HCT116 (cell line): ENCODE measurements at places on chromosomes 13 and 19.

GRCh38 chr19:16446724-16447368 is 24.9 kb downstream of the EPS15L1 start:
- no peak for DNase-seq

DNA sequence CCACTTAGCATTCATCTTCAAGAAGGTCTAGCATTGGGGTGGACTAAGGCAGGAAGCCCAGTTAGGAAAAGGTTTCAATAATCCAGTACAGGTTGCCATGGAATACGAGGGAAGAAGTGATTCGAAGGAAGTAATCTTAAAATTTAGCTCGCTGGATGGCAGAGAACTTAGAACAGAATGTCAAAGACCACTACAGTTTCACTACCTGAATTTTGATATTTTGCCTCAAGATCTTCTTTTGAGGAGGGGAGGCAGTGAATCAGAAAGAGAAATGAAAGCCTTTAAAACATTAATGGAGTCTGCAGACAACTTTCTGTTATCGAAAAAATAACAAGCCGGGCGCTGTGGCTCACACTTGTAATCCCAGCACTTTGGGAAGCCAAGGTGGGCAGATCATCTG is 7.0 kb upstream of the RAB8A start:
- DNase-seq, result no peak

GRCh38 chr19:13844130-13844631 is 32.8 kb upstream of the NANOS3 start:
- DNase-seq, result no peak

DNA sequence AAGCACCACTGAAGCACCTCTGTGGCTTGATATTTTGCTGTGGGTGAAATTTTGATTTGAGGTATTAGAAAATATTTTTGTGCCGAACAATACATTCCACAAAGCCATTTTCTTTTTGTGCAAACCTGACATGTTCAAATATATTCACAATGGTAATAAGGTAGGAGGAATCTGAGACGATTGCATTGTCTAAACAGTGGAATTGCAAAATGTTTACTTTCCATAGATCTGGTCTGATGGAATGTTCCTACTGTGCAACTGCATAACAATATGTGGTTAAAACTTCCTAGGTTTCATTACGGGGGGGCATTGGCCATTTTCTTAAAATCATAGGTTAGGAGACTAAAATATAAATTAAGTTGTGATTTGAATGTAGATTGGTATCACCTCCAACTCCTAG is 42.7 kb upstream of the AKAP11 start:
- no peak for DNase-seq

DNA sequence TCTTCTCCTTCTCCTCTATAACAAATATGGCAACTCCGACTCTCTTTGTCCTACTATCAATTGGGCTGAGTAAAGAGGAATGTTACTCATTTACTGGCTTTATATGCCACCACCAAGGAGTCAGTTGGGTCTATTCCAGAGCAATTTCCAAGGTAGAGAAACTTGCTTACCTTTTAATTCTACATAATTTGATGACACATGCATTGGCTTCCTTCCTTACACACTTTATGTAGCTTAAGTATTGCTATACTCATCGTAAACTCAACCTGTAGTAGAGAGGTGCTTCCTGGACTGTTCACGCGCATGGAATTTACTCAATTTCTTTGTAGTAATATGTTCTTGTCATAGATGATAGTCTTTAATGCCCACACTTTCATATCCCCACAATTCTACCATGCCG is 160.7 kb downstream of the LMO7 start:
- no peak for DNase-seq

DNA sequence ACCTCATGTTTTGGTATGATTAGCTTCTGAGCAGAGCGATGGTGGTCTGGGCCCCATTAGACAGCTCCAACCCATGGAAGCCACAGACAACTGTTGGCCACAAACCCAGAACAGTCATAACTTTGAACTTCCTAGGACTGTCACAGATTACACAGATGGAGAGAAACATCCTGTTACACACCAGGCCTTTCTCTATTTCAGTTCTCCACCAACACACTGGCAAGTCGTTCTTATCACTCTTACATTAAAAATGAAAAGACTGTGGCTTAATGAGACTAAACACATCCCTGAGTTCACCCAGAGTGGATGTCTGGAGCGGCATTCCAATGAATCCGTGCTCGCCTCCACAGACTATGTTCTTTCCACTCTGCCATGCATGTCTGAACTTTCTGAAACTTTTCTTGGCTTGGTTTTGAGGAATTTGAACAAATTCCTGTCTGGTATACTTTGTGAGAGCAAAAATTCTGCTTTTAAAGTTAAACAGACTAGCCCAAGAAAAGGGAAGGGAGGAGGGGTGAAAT is 109.1 kb downstream of the NALCN start:
- DNase-seq, result no peak

DNA sequence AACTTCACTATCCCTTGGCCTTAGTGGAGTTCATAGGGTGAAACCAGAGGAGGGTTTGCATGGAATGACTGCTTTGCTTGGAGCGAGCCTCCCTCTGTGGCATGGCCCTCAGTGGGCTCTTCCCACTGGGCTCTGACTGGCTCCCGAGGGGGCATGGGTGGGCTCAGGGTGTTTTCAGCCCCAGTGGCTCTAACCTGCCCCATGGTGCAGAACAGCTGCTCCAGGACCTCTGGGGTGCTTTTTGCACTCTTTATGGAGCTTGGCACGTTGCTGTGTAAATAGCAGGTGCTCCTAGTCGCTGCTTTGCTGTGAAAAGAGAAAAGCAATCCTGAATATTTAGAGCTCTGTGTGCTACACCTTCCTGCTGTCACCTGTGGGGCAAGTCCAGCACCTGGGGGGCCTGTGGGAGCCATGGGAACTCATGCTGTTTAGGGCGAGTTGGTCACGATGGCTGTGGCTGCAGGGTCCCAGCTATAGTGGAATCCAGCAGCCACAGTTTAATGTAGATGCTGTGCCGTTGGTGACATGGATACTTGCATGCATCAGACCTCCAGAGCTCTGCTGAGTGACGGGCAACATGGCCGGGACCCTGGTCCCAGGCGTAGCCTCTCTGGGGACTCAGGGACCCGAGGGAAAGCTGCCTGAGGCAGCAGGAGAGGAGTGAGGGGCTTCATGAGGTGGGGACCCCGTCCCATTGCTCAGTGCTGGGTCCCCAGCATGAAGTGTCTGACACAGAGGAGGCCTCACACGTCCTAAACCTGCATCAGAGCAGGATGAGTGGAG is 14.3 kb upstream of the MCF2L start:
- DNase-seq, result no peak

DNA sequence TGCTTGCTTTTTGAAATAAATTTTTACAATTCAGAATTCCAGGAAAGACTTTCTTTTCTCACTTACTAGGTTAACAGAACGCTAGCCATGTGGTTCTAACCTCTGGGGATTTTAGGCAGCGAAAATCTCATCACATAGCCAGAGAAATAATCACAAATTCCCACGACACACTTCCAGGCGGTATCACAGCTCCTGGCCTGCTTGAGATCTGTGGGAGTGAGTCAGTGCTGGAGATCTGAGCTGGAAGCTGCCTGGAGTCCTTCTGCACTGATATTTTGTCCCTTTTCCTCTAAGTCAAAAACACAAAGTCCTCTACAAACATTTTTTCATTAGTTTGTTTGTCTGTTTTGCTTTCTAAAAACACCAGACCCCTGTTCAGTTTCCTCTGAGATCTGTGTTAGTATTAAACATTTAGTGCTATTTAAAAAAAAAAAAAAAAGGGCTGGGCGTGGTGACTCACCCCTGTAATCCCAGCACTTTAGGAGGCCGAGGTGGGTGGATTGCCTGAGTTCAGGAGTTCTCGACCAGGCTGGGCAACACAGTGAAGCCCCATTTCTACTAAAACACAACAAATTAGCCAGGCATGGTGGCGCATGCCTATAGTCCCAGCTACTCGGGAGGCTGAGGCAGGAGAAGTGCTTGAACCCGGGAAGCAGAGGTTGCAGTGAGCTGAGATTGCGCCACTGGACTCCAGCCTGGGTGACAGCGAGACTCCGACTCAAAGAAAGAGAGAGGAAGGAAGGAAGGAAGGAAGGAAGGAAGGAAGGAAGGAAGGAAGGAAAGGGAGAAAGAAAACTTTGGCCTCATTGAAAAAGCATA is 12.2 kb upstream of the UBE2L5 start:
- DNase-seq, result no peak
